ENCODE measurements at places on chromosomes 16 and 17. TPM values are rescaled to one million over a fixed set of nuclear protein-coding genes. Genes with fewer than 3 reads are reported as not detected.
A peak's percentile ranks its signal among the peaks of the same experiment; 100 is the strongest.

RNF112 gene
- 0.57 TPM for total RNA-seq

DNA sequence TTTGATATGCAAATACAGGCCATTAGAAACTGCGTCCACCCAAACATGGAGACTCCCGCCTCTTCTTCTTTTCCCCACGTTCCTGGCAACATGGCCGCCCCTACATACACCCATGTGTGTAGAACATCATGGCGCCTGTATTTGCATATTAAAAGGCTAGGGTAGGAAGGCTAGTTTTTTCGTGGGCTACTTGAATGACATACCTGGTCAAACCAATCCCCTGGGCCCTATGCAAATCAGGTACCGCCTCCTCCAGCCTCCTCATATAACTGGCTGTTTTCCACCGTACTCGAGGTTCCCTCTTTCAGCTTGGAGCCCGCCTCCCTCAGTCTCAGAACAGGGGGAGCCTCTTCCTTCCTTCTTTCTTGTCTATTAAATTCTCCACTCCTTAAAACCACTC is 840 bp upstream of the CD300LB start:
- DNase-seq: no peak
- peaks cover 7% of the 10 kb centered on the region for H3K36me3 ChIP-seq
- peaks cover 65% of the 10 kb centered on the region for H3K27me3 ChIP-seq
- peaks cover 13% of the 10 kb centered on the region for H3K4me1 ChIP-seq
- no peak overlapping the region for H3K4me3 ChIP-seq

- no peaks in the 10 kb centered on the region for H3K27me3 ChIP-seq
- no peak overlapping the region for H3K4me3 ChIP-seq
- no peak for DNase-seq
- peaks cover 5% of the 10 kb centered on the region for H3K36me3 ChIP-seq
Observed at GRCh38 chr17:58365185-58365979, 13.4 kb upstream of the SUPT4H1 start.

GPR179 gene
- total RNA-seq: not detected

DNA sequence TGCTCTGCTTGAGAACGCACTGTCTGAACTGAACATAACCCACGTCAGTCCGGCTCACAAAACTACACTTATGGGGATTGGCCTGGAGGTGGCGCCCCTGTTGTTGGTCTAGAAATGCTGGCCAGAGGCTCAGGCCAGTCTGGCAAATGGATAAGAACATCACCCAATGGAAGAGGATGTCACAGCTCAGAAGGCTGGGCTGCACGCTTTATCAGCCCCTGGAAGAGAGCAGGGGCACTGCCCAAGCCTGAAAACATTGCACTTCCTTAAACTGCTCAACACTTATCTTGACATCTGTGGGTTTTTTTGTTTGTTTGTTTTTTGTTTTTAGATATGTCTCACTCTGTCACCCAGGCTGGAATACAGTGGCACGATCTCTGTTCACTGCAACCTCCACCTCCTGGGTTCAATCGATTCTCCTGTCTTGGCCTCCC is 24.8 kb upstream of the BPTF start:
- H3K4me1 ChIP-seq: peaks cover 3% of the 10 kb centered on the region
- H3K27ac ChIP-seq: no peak overlapping the region
- H3K36me3 ChIP-seq: no peaks in the 10 kb centered on the region
- H3K27me3 ChIP-seq: peaks cover 5% of the 10 kb centered on the region
- peak; percentile 11 for DNase-seq

GRCh38 chr16:54194334-54194743 is 92.2 kb downstream of the IRX3 start:
- peaks cover 5% of the 10 kb centered on the region for H3K27me3 ChIP-seq
- no peak overlapping the region for H3K27ac ChIP-seq
- H3K36me3 ChIP-seq: no peaks in the 10 kb centered on the region
- peaks cover 2% of the 10 kb centered on the region for H3K4me1 ChIP-seq

TMEM114 gene
- not detected for total RNA-seq

Data from T-helper 17 cell (primary cell).